ENCODE measurements at places on chromosomes 11 and 22. TPM values are rescaled to one million over a fixed set of nuclear protein-coding genes. Genes with fewer than 3 reads are reported as not detected.

- DNase-seq = no peak
Observed at GRCh38 chr22:40326905-40327735, 19.2 kb upstream of the ADSL start.

- DNase-seq = no peak
Observed at GRCh38 chr11:5092821-5093585, 23.6 kb downstream of the OR52E1 start.

GRCh38 chr11:121090145-121090721 is 10.8 kb upstream of the TECTA start:
- no peak for DNase-seq

GRCh38 chr11:32332990-32333319 is 102.4 kb downstream of the WT1 start:
- DNase-seq = no peak

DNA sequence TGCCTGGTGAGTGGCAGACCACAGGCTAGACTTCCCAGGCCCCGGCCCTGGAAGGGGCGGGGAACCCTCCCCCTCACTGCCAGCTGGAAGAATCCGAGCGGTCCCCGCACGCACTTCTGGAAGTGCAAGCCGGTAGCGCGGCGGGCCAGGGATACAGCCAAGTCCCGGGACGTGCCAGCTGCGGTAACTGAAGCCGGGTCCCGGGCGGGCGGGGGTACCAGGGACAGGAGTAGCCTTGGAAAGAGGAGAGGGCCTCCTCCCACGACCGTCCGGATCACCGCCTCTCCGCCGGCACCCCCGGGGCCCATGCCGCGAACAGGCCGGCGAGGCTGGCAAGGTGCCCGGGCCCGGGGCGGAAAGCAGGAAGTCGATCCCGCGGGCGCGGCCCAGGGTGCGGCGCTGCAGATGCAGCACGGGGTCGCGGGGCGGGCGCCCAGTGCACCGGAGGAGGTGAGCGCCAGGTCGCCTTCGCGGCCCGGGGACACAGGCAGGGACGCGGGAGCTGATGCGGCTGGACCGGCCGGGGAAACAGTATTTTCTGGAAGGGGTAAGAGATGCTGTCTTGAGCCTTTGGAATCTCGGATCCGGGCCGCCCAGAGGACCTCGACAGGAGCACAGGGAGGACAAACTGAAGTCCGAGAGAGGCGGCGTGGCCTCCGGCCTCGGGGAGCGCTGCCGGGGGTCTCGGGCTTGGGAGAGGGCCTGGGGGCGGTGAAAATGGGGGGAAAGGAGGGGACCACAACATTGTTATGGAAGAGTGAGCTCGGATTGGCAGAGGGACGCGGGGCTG is 783 bp upstream of the SLC35C1 start:
- DNase-seq = peak; percentile 88

GRCh38 chr22:41857860-41858199 is 24.9 kb downstream of the SREBF2 start:
- no peak for DNase-seq

GRCh38 chr11:65592858-65593517 is 2.6 kb downstream of the KCNK7 start:
- DNase-seq = no peak

GRCh38 chr22:19974935-19975706 is 33.5 kb upstream of the TXNRD2 start:
- no peak for DNase-seq

GRCh38 chr11:9571071-9571762 is 2.3 kb upstream of the WEE1 start:
- DNase-seq = no peak

- DNase-seq = no peak
Observed at GRCh38 chr11:45031912-45032519, 81.3 kb upstream of the TP53I11 start.

DNA sequence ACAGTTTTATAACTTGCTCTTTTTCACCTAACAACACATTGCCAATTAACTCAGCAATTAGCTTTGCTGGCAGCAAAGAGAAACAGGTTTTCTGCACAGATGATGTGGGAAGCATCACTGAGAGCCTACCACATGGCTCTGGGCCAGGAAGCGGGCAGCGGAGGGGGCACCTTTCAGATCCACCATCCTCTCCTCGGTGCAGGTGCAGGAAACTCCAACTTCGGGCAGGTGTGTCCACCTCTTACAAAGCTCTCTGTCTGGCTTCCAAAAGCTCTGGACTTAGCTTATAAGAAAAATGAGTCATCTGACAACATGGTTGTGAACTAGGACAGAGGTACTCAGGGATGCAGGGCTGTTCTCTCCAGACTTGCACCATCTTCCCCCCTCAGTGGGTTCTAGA is 77.0 kb downstream of the RPS6KA4 start:
- no peak for DNase-seq

DNA sequence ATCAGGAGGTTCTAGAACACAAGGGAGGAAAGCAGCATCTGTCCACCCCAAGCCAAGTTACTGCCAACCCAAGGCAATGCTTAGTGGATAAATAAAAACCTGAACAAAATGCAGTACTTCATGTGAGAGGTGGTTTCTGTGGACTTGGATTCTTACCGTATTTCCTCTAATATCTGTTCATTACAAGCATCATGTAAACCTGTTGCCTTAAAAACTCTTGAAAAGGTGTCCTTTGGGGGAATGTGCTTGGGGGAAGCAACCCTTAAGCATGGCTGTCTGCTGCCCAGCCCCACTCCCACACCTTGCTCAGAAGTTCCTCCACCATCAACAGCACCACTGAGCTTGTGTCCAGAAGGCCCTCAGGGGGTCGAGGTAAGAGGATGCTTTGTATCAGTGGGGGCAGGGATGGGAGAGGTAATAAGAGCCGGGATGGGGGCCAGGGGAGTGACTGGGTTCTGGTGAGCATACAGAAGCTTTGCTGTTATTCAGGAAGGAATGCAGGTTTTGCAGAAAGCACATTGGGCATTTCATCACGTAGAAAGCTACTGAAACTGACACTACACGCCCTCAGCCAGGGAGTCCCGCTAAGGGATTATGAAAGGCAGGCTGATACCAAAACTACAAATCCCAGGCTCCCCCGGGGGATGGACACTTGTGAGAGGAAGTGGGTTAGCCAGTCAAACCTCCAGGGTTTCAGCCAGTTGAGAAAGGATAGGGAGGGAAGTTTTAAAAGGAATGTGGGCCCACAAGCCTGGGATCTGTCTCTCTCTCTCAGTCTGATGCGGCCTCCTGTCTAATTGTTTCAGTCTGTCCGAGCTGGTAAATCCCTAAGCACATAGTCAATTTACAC is 52.0 kb downstream of the KCNJ1 start:
- peak; percentile 82 for DNase-seq

DNA sequence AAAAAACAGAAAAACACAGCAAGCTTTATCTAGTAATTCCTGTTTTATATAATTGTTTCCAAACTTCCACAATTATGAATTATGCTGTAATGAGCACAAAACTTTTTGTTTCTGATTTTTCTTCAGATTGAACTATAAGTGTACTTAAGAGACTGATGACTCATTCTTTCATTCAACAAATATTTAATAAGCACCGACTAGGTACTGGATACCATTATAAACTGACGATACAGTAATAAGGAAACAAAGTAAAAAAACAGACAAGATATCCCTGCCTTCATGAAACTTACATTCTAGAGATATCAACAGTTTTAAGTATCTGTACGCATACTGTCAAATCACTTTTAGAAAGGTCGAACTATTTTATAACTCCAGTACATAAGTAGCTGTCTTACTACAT is 78.6 kb downstream of the ME3 start:
- DNase-seq = no peak

GRCh38 chr11:33379947-33380346 is 122.8 kb downstream of the HIPK3 start:
- DNase-seq = no peak

DNA sequence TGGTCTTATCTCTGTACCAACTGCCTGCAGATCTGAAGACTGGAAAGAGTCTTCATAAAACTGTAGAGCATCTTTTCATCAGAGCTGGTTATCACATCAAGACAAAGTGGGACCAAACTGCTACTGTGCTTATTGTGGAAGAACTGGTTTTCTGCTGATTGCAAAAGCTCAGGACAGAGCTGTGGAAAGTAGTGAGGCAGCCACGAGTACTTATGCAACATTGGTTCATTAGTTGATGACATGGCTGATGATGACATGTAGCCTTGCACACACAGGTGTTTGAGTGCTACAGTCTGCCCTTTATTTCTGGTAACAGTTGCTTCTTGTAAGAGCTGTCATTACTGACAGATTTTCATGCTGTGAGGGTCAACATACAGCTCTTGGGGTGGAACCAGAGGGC is 185.4 kb upstream of the GUCY1A2 start:
- no peak for DNase-seq

- no peak for DNase-seq
Observed at GRCh38 chr11:81942646-81943045, 791.0 kb downstream of the FAM181B start.

DNA sequence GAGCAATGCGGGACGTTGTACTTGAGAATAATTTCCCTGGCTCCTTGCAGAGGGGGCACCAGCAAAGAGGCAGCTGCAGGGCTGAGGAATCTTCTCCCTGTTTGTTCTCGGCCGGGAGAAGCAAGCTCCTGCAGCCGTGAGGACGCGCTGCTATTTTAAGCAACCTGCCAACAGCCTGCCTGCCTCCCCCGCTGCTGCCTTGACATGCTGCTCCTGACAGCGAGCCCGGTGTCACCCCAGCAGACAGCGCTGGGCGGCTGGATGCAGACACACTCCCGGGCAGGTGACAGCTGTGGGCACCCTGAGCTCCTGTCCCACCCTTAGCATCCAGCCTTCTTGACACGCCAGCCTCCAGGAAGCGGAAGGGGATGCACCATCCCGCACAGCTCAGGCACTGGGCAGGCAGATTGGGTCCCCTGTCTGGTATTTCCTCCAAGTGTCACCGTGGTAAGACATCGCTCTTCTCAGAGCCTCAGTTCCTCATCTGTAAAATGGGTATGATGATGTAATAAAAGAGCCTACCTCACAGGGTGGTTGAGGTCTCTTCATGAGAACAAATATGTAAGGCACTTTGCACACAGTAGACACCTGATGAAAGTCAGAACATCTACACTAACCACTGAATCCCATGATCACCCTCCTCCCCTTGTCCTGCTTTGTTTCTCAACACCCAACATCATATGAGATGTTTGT is 530.6 kb downstream of the MN1 start:
- no peak for DNase-seq

DNA sequence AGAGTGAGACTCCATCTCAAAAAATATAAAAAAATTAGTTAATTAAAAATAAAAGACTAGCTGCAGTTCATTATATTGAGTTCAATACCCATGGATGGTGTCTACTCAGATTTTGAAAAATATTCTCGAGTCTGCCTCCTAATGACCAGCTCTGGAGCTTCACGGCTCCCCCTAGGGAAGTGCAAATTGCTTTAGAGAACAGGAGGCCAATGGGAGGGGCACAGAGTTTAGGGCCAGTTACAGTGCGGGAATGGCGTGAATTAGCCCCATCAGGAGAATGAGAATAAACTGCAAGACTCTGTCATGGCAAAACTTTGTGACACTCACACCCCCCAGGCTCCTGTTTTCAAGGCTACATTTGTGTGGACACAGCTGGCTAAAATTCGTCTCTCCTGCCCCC is 4.6 kb downstream of the FGF4 start:
- DNase-seq = no peak

DNA sequence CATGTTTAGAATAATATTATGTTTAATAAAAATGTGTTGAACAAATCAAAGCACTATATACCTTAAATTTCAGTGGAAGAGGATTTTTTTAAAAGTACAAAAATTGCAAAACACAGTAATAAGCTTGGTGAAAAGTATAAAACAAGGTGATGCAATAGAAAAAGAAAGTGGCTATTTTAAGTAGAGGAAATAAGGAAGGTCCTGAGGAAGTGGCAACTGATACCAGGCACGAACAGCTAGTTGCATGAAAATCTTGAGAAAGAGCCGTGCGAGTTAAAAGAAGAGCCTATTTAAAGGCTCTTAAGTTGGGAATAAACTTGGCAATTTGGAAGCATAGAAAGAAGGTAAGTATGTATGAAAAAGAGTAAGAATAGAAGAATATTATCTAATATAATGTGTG is 1679.3 kb downstream of the LRRC4C start:
- no peak for DNase-seq

DNA sequence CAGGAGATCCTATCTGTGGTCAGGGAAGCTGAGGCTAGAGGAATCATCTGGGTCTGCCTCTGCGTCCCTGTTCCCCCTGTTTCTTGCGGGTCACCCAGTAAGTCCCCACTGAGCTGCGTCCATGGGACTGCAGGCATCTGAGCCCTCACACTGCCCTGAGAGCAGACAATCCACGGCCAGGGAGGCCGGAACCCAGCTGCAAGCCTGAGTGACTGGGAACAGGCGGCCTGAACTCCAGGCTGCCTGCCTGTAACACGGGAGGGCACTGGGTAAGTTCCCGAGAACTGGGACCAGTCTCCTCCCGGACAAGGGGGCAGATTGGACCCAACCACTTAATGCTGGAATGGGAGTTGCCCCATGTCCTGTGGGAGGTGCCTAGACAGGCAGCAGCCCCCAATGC is 727.4 kb downstream of the BRD1 start:
- no peak for DNase-seq

- no peak for DNase-seq
Observed at GRCh38 chr11:87942786-87943185, 232.5 kb downstream of the RAB38 start.

GRCh38 chr22:49548356-49549202 is 279.1 kb downstream of the BRD1 start:
- DNase-seq = no peak

SYT7 gene
- total RNA-seq = 3.7 TPM

KDELR3 gene
- total RNA-seq = 15.4 TPM

RIC3 gene
- 14.6 TPM for total RNA-seq

GTSE1 gene
- 0.49 TPM for total RNA-seq

SHANK3 gene
- 56.6 TPM for total RNA-seq

C11orf58 gene
- total RNA-seq = 127 TPM

C11orf16 gene
- not detected for total RNA-seq

CD248 gene
- total RNA-seq = 35.1 TPM

JHY gene
- total RNA-seq = 13.3 TPM

LRRC32 gene
- 192 TPM for total RNA-seq

RPL3 gene
- total RNA-seq = 1,341 TPM

CREB3L1 gene
- 20.8 TPM for total RNA-seq

ALDH3B1 gene
- total RNA-seq = 46.7 TPM

MYEOV gene
- total RNA-seq = 1.2 TPM

MFRP gene
- total RNA-seq = not detected

TRPC6 gene
- total RNA-seq = 3.3 TPM

MUC6 gene
- not detected for total RNA-seq

C11orf86 gene
- total RNA-seq = not detected

SLC6A5 gene
- total RNA-seq = not detected

CFAP300 gene
- total RNA-seq = 4.8 TPM

OR52H1 gene
- total RNA-seq = 0.89 TPM

TYR gene
- total RNA-seq = not detected

TMEM134 gene
- total RNA-seq = 49.9 TPM
